ENCODE measurements at places on chromosomes 6 and 20.
A peak's percentile ranks its signal among the peaks of the same experiment; 100 is the strongest.

- DNase-seq = no peak
Observed at GRCh38 chr20:62133864-62134263, 9.3 kb downstream of the PSMA7 start.

GRCh38 chr6:109978174-109979032, at the start of gene GPR6:
Gene GPR6 (plus strand): TSS chr6:109978311. CDS start chr6:109979113, 802 bp downstream.
- DNase-seq = peak; percentile 54

DNA sequence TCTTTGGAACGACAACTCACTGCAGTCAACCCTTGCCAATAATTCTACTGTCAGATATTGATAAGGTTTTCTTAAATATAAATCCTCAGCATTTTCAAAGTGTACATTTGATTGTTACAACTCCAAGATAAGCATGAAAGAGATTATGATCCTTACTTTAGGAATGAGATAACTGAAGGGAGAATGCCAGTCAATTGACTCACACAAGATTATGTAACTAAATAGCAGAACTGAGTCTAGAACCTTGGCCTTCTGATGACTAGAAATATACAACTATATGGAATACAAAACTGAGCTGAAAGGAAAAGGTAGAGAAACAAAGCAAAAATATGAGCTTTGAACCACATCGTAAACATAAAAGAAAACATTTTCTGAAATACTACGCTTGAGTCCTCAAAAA, 26.9 kb upstream of the STXBP5 start:
- no peak for DNase-seq

DNA sequence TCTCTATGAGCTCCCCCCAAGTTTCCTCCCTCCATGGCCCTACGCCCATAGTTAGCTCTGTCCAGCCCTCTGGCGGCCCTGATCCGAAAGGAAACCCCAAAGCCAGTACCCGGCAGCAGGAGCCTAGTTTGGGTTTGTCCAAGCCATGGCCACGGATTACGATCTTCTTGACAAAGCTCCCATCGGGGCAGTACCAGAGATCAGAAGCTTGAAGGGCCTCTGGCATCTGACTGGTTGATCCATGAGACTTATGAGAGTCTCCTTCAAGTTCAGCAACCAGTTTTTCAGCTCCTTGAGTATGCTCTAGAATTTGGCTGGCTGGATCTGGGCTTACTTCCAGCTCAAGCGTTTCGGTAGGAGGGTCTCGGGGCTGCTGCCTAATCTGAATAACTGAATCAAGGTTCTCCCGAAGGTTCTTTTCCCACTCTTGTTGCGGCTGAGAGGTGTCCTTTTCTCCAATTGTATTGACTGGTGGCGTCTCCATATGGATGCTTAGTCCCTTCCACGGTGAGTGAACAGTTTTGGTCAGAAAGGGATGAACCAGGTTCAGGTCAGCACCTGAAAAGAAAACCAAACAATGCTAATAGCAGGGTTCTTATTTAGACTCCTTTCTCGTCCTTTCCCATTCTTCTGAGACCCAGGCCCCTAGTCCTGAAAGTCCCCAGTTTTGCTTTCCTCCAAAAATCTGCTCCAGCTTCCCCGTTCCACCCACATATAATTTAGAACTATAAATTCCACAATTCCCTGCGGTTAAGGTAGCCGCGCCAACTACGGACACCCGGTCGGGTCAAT, 595 bp downstream of the FKBPL start:
- DNase-seq = no peak

GRCh38 chr6:125097186-125097585, 56.4 kb upstream of the TPD52L1 start:
- DNase-seq = no peak

- DNase-seq = no peak
Observed at GRCh38 chr6:15544321-15544900, 118.4 kb downstream of the DTNBP1 start.

DNA sequence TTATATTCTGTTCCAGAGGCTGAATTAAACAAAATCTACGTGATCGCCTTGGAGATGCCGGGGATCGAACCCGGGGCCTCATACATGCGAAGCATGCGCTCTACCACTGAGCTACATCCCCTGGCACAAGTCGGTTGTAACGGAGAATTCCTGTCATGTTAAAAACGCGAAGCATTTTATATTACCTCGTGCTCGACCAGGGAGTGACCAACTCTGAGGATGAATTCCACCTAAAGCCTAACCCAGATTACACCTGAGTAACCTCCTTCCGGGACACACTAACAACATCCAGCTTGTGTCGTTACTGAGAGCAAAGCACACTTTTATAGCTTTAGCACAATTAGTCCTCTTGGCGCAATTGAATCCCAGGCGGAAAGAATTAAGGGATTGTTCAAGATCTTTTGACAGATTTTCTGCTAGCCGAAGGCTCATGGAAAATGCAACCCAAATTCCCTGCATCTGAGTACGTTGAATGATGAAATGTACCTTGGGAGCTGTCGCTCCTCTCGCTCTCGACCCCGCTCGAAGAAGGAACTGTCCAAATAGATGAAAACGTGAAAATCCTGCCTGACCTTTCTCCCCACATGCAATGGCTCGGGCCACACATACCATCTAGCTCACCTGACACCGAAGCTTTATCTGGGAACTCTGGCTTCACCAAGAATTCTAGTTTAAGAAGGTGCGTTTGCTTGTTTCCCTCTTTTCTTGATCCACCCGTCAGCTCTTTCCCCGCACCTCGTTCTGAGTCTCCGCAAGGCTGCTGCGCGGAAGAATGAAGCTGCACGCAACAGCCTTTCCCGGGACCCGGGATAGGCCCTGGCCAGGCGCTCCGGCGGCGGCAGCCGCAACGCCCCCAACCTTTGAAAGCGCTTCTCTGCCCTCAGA, 148.3 kb downstream of the GPX5 start:
- DNase-seq = no peak

DNA sequence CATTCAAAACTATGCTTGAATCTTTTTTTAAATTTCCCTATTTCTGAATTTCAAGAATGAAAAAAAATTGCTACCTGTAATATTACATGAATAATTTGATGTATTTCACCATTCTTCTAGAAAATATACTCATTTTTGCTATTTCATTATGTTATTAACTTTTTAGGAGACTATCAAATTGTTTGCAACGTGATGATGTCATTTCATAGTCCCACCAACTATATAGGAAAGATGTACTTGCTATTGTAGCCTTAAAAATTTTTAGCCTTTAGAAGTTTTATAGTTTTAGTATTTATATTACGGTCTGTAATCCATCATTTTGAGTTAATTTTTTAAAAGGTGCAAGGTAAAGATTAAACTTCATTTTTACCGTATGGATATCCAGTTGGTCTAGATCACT, 81.4 kb upstream of the AHI1 start:
- DNase-seq = no peak

DNA sequence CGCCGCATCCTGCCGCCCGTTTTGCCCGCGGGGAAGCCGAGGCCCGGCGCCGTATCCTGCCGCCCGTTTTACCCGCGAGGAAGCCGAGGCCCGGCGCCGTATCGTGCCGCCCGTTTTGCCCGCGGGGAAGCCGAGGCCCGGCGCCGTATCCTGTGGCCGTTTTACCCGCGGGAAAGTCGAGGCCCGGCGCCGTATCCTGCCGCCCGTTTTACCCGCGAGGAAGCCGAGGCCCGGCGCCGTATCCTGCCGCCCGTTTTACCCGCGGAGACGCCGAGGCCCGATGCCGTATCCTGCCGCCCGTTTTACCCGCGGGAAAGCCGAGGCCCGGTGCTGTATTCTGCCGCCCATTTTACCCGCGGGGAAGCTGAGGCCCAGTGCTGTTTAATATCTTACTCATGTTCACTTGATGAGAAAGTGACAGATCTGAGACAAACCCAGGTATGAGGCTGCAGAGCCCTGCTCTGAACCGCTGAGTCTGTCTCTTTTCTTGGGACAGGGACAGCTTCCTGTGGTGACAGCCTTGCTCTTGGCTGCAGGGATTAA, 129.4 kb downstream of the CDH26 start:
- DNase-seq = no peak

GRCh38 chr6:157380458-157380778, 572 bp upstream of the ZDHHC14 start:
- DNase-seq = no peak
